ENCODE measurements at places on chromosomes 1 and 21.

DNA sequence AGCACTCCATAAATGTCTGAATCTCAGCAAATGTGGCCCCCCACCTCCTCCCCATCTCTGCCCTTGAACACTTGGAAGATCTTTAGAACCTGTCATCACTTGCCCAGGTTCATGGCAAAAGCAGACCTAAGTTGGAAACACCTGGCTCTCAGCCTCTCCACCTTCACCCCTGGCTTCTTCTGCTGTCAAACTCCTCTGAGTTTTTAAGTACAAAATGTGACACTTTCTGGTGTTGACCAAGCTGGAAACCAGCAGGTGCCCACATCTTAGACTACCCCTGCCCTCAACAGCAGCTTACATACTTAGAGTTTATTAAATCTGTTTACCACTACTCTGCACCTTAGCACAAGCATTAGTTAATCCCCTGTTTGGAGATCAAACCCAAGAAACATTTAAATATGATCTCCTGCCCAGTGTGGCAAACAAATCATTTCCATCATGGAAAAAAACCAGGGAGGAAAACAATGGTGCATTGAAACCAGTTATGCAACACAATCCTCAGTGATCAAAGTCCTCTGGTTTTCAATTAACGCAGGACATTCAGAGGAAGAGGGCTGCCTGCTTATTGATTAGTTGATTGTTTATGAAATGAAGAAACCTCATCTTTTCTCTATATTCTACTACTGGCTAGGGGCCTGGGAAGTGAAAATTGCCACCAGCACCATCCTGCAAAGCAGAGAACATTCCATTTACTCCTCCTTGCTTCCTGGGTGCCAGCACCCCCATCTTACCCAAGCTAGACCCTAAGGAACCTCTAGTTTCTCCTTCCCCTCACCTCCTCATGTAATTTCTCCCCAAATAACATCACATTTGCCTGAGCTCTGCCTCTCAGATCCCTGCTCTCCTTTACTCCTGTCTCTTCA, 139.4 kb upstream of the RAB4A start:
- DNase-seq, result no peak

GRCh38 chr1:67169496-67169895, 3.2 kb downstream of the IL23R start:
- no peak for DNase-seq

DNA sequence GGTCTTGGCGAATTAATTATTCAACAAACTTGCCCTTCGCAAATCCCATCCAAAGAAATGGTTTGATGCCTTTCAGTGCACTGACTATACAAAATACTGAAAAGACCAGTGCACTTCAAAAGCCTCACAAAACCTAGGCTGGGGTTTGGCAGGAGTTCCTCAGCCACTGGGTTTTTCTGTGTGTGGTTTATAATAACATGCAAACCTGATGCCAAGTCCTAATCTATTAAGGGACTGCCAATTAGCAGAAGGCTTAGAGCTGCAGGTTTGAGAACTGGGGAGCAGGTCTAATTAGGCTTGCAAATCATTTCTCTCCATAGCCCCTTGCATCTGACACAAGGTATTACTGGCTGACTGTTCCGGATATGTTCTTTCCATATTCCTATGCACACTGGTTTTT, 27.7 kb downstream of the PLPP3 start:
- DNase-seq, result no peak

DNA sequence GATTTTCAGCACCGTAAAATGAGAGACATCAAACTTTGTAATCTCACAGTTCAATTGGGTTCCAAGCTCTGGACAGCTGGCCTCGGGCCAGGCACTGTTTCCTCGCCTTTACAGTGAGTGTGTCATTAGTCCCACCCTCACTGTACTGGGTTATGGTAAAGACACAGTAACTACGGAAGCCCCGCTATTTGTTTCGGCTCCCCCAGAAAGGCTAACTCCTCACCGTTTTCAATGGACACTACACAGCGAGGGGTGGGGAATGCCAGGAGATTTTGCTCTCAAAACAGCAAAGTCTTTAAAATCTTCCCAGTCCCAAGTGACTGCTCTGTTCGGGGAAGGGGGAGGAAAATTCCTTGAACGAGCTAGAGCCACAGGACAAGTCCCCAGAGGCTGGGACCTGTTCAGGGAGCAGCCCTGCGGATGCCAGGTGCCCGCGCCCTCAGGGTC, 757 bp upstream of the SPSB1 start:
- DNase-seq, result no peak

DNA sequence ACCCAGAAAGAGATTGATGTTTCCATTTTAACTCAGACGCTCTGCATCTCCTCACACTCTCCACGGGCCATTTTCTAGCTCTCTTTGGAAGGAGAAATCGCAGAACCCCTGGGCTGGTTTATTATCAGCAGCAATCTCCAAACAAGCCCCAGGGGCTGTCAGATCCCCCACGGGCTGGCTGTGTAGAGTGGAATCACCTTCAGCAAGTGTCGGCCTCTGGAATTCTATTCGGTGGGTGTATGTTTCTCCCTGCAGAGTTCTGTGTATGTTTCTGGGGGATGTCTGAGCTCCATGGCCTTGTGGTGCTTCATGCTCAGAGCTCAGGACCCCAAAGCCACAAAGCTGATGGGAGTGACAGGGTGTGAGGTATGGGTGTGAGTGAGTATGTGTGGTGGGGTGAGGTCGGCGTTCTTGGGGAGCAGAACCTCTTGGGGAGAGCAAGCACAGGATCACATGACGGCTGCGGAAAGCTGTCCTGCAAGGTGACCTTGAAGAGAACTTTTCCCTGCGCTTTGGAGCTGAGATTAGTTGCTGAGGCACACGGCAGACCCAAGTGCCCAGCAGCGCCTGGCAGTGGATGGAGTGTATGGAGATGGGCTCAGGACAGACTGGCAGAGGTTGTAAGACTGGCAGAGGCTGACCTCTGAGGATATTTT, 489 bp downstream of the ACOT11 start:
- no peak for DNase-seq

DNA sequence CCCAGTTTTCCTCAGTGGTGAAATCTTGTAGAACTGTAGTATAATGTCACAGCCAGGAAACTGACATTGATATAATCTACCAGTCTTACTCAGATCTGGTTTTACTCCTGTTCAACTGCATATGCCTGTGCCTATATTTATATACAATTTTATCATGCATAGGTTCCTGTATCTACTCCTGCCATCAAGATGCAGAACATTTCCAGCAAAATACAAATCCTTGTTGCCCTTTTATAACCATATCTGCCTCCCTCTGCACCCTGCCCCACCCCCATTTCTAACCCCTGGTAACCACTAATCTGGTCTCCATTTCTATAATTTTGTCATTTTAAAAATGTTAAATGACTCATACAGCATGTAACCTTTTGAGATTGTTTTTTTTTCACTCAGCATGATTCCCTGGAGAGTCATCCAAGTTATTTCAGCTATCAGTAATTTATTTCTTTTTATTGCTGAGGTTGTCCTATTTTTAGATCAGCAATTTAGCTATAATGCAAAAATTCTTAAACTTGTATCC, 8.1 kb downstream of the UTP25 start:
- no peak for DNase-seq

GRCh38 chr1:156198831-156199349, 5.0 kb downstream of the SLC25A44 start:
- no peak for DNase-seq
